ENCODE measurements at places on chromosomes 6 and 20. TPM values are rescaled to one million over a fixed set of nuclear protein-coding genes. Genes with fewer than 3 reads are reported as not detected.

ISM1 gene
- total RNA-seq: 0.44 TPM

GHRH gene
- total RNA-seq: not detected

REM1 gene
- total RNA-seq: not detected

AIF1 gene
- total RNA-seq: not detected

ANGPT4 gene
- 0.03 TPM for total RNA-seq

FRK gene
- 1.8 TPM for total RNA-seq

MAFB gene
- total RNA-seq: 0.06 TPM

GLP1R gene
- total RNA-seq: not detected

THBS2 gene
- 0.17 TPM for total RNA-seq

TNXB gene
- 0.89 TPM for total RNA-seq

PSMB8 gene
- total RNA-seq: 23.6 TPM

CST9 gene
- not detected for total RNA-seq

BMP6 gene
- total RNA-seq: 18.5 TPM

BHLHE23 gene
- not detected for total RNA-seq

BMP5 gene
- 0.05 TPM for total RNA-seq

MLN gene
- total RNA-seq: not detected

DEFB132 gene
- total RNA-seq: not detected

SMLR1 gene
- not detected for total RNA-seq

MYLK2 gene
- total RNA-seq: 0.88 TPM

NFS1 gene
- 38.1 TPM for total RNA-seq

EDN1 gene
- 42.8 TPM for total RNA-seq

C20orf141 gene
- total RNA-seq: 0.60 TPM

COL12A1 gene
- total RNA-seq: 5.0 TPM

ASIP gene
- total RNA-seq: not detected

GRIK2 gene
- 0.32 TPM for total RNA-seq

PBOV1 gene
- total RNA-seq: not detected

KCNK17 gene
- not detected for total RNA-seq

FOXQ1 gene
- 2.5 TPM for total RNA-seq

TSHZ2 gene
- not detected for total RNA-seq

KCNQ5 gene
- total RNA-seq: 1.4 TPM

PPP2R5D gene
- total RNA-seq: 25.8 TPM

EFCAB8 gene
- not detected for total RNA-seq

Measured in A549 treated with DMSO at 1 μM for 4 hours (cell line).